ENCODE measurements at places on chromosomes 16 and 17.

GRCh38 chr16:66406534-66407221 is 20.4 kb upstream of the BEAN1 start:
- peaks cover 18% of the 10 kb centered on the region for H3K4me1 ChIP-seq
- no peak overlapping the region for H3K27ac ChIP-seq
- peak; percentile 75 for DNase-seq
- peak overlapping the region; percentile 83 for H3K4me3 ChIP-seq
- no peaks in the 10 kb centered on the region for H3K36me3 ChIP-seq

DNA sequence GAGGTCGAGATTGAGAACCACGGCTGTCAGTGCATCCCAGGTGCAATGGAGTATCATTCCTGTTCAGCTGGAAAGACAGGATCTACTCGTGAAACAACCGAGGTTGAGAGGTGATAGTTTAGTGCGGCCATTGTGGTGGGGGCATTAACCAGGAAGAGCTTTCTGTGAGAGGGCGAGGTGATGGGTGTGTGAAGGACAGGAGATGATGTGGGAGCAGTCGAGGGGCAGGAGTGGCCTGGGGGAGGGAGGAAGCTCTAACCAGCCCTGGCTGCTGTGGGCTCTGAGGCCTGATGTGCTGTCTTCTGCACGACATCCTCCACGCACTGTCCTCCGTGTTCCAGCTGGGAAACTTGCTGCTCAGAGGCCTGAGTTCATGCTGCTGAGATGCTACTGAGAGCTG is 22.0 kb downstream of the GOSR2 start:
- no peaks in the 10 kb centered on the region for H3K27me3 ChIP-seq
- no peak overlapping the region for H3K4me3 ChIP-seq
- peak overlapping the region; percentile 6 for H3K27ac ChIP-seq
- H3K36me3 ChIP-seq, result peaks cover 10% of the 10 kb centered on the region

DNA sequence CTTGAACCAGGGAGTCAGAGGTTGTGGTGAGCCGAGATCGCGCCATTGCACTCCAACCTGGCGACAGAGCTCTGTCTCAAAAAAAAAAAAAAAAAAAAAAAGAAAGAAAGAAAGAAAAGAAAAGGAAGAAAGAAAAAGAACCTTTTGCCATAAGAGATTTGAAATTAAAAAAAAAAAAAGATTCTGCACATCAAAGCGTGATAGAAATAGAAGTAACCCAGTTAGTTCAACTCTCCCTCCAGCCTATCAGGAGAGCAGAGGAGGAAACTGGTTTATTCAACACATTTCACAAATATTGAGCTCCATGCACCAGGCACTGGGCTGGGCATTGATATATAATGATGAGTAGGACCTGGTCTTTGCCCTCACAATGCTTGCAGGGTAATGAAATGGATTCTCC is 2.4 kb upstream of the SOCS3 start:
- H3K36me3 ChIP-seq, result peaks cover 17% of the 10 kb centered on the region
- H3K4me1 ChIP-seq, result peaks cover 24% of the 10 kb centered on the region
- no peak overlapping the region for H3K4me3 ChIP-seq
- no peaks in the 10 kb centered on the region for H3K27me3 ChIP-seq

DNA sequence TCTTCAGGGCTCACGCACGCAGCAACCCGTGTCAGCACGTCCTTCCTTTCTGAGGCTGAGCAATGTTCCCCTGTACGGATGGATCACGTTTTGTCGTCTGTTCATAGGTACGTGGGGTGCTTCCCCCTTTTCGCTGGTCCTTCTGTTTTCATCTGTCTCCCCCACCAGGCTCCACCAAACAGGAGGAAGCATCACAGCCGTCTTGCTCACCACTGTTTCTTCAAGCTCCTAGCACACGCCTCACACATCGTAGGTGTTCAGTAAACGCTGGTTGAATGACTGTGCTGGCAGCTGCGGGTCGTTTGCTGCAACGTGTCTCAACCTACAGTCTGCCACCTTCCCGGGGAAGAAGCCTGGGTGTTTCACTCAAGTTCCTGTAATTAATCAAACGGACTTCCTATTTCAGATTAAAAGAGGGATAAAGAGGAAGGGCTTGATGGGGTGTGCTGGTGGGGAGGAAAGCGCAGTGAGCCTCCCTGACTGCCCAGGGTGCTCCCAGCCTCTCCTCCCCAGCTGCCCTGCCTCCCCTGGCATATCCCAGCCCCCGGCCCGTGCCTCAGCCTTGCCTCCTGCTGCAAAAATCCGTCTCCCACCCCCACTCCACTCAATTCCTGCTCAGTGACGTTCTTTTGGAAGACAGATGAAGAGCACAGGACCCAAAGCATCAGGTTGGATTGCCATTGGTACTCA is 76.7 kb upstream of the DOC2B start:
- DNase-seq, result no peak
- no peaks in the 10 kb centered on the region for H3K27me3 ChIP-seq

GRCh38 chr17:50640686-50641351 is 6.1 kb downstream of the ABCC3 start:
- H3K4me3 ChIP-seq, result no peak overlapping the region
- DNase-seq, result no peak
- H3K36me3 ChIP-seq, result no peaks in the 10 kb centered on the region
- no peak overlapping the region for H3K27ac ChIP-seq
- H3K27me3 ChIP-seq, result peaks cover 46% of the 10 kb centered on the region
- no peaks in the 10 kb centered on the region for H3K4me1 ChIP-seq

DNA sequence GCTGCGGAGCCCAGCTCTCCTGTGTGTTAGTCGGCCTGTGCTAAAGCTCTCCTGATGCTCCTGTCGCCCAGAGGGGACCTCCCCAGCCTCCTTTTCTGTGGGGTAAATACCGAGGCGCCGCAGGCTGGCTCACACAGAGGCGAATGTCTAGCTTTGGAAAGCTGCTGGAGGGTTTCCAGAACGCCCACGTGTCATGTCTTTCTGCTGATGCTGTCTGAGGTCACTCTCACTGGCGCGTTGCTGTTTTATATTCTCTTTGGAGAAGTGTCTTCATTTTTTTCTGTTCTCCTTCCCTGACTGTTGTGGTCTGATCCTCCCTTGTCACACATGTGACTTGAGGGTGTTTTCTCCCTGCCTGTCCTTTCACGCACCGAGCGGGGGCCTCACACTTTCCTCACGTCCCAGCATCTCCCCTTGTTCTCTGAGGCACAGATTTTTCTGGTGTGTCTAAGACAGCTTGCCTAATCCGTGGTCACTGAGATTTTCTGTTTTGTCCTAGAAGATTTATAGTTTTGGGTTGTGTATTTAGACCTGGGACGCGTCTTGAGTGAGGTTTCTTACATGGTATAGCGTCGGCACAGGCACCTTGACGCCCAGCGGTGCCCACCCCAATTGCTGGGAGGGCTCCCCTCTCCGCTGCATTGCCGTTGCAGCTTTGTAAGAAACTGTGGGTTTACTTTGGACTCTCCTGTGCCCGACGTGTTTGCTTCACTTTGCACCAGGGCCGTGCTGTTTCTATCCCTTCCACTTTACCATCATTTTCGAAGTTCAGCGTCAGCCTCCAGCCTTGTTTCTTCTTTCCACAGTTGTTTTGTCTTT is 92.1 kb upstream of the ZNF750 start:
- H3K4me3 ChIP-seq, result no peak overlapping the region
- H3K4me1 ChIP-seq, result no peaks in the 10 kb centered on the region
- DNase-seq, result no peak
- peak overlapping the region; percentile 41 for H3K27ac ChIP-seq
- peaks cover 49% of the 10 kb centered on the region for H3K36me3 ChIP-seq
- no peaks in the 10 kb centered on the region for H3K27me3 ChIP-seq

DNA sequence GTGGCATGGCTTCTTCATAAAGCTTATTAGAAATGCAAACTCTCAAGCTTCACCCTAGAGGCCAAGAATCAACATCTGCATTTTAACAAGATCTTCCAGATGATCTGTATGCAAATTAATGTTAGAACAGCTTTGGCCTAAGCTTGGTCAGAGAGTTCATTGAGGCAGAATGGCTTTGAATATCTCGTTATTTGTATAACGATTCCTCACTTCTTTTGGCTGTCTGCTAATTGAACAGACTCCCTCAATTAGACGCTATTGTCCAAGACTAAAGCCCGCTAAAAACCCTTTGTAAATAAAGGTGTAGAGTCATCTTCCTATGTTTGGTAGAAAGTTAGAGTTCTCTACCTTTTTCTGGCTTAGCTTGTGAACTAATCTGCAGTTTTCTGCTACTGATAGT is 1453.7 kb downstream of the CDH8 start:
- no peaks in the 10 kb centered on the region for H3K36me3 ChIP-seq
- H3K27ac ChIP-seq, result no peak overlapping the region
- DNase-seq, result no peak
- no peaks in the 10 kb centered on the region for H3K4me1 ChIP-seq

- H3K4me3 ChIP-seq, result no peak overlapping the region
- H3K36me3 ChIP-seq, result peaks cover 5% of the 10 kb centered on the region
- no peak for DNase-seq
Observed at GRCh38 chr16:23103603-23104002, 45.6 kb downstream of the USP31 start.

GRCh38 chr16:53925526-53925925 is 221.6 kb downstream of the FTO start:
- H3K27ac ChIP-seq, result no peak overlapping the region
- no peak for DNase-seq
- no peak overlapping the region for H3K4me3 ChIP-seq
- H3K27me3 ChIP-seq, result no peaks in the 10 kb centered on the region
- no peaks in the 10 kb centered on the region for H3K36me3 ChIP-seq

- DNase-seq, result no peak
- no peaks in the 10 kb centered on the region for H3K27me3 ChIP-seq
- peaks cover 20% of the 10 kb centered on the region for H3K36me3 ChIP-seq
- H3K4me1 ChIP-seq, result peaks cover 24% of the 10 kb centered on the region
- peak overlapping the region; percentile 91 for H3K4me3 ChIP-seq
- H3K27ac ChIP-seq, result peak overlapping the region; percentile 93
Observed at GRCh38 chr16:30533748-30534367, 800 bp downstream of the ZNF747 start.

GRCh38 chr17:65532101-65532890 is 29.2 kb downstream of the AXIN2 start:
- H3K4me1 ChIP-seq, result peaks cover 6% of the 10 kb centered on the region
- H3K27me3 ChIP-seq, result no peaks in the 10 kb centered on the region
- H3K36me3 ChIP-seq, result peaks cover 21% of the 10 kb centered on the region
- H3K27ac ChIP-seq, result no peak overlapping the region
- DNase-seq, result no peak

- peaks cover 2% of the 10 kb centered on the region for H3K36me3 ChIP-seq
- H3K27me3 ChIP-seq, result peaks cover 72% of the 10 kb centered on the region
- no peak overlapping the region for H3K4me3 ChIP-seq
- no peak overlapping the region for H3K27ac ChIP-seq
Observed at GRCh38 chr17:65305778-65306177, 168.6 kb downstream of the RGS9 start.

DNA sequence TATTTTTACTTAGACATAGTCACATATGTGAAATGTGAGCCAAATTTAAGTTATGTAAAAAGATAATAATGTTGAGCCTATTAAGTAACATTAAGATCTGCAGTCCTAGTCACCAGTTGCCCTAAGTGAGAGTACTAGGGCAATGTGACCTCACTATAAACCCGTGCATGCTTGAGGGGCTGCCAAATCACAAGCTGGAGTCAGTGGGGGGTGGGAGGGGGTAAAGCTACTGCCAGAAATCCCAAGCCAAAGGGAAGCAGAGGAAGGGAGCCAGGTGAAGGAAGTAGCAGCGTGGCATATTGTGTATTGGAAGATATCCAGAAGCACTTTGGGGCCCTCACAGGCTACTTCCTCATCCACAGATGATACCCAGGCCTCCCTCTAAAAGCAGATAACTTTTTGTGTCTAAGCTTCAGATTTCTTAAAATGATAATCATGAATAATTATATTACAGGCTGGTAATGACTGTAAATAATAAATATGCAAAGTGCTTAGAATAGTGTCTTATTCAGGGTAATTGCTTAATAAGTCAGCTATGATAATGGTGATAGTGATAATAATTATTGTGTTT is 134.1 kb downstream of the CA10 start:
- H3K4me3 ChIP-seq, result no peak overlapping the region
- no peaks in the 10 kb centered on the region for H3K4me1 ChIP-seq
- H3K36me3 ChIP-seq, result no peaks in the 10 kb centered on the region
